Amniotic stem cell (primary cell): ENCODE measurements at places on chromosomes 12 and 14.

DNA sequence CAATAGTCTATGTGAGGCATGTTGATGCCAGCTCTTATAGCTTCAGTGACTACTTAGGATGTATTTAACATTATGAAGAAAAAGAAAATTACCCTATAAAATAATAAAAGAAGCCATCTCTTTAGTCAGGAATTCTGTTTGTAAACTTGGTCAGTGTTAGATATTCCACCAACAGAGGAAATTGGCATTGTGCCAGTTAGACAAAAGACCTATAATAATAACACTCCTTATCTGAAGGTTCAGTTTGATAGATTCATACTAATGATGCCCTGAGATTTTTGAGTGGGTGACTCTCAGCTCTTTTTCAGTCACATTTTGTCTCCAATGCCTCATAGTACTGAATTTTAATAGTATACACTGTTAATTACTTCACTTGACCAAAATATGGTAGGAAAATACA lies 6.6 kb downstream of the SYT10 start:
- DNase-seq: no peak

- DNase-seq: no peak
Observed at GRCh38 chr12:11729439-11730150, 80.1 kb downstream of the ETV6 start.

DNA sequence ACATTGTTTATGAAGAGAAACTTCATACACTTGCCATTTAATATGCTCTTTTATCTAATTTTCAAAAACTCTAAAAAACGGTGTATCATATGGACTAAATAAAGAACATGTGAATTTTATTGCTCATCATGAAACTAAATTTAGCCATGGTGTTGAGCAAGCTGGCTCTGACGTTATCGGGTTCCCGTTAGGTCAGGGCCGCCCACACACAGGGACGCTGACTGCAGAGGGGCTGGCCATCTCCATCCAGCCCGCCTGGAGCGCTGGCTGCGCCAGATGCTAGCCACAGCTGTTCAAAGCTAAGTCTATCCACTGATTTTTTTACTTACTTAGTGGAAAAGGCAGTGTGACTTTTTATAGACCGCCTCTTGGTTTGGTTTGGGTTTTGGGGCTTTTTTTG lies 36.5 kb upstream of the DYNC1H1 start:
- peak; percentile 91 for DNase-seq

DNA sequence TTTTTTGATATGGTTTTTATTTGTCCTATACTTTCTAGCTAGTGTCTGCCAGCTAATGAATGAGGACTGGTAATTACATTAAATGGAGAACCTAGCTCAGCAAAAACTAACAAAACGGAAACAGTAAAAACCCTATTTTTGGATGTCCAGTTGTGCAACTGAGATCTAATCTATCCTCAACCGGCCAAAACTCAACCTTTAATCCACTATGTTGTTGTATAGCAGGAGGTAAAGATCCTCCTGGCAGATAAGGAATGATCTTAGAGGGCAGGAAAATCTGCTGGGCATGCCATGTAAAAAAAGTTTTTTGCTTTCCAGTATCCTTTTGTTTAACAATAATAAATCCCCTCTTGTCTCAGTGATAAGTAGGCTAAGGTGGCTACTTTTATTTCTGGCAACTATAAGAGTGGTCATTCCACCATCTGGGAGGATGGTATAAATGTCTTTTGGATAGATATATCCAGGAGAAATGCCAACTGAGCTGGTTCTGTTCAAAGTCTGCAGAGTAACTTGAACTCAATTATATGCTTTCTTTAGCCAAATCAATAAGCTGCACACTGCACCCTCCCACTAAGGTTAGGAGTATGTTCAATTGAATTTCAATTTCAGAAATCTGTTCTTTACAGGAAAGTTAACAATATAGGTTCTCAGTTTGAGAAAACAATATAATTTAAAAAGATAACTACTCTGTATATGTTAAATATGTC lies 40.1 kb downstream of the WASHC3 start:
- DNase-seq: no peak

DNA sequence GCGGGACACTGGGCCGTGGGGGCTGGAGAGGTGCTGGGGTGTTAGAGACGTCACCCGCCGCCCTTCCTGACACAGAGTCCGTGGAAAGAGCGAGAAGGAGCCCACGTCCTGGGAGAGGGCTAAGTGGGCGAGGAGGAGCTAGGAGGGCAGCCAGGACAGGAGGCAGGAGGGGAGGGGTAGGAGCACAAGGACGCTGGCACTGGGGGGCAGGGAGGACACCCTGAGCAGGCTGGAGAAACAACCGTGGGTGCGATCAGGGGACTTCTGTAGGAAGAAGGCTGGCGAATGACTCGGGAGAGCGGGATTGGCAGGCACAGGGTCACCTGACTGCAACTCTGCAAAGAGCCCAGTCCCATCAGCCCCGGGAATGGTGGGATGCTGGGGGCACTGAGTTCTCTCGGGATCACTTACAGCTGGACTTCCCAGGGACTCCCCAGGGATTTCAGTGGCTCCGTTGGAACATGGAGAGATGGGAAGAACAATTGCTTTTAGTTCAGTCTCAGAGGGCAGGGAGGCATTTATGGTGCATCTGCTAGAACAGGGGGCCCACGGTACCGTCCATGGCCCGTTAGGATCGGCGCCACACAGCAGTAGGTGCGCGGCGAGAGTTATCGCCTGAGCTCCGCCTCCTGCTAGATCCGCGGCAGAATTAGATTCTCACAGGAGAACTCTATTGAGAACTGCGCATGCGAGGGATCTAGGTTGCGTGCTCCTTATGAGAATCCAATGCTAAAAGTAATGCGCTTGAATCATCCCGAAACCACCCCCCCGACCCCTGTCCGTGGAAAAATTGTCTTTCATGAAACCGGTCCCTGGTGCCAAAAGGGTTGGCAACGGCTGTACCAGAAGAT lies 24.3 kb downstream of the UBR7 start:
- no peak for DNase-seq

- no peak for DNase-seq
Observed at GRCh38 chr12:44863867-44864266, 12.2 kb downstream of the NELL2 start.

- DNase-seq: no peak
Observed at GRCh38 chr14:43647302-43647701, 859.8 kb downstream of the FSCB start.

DNA sequence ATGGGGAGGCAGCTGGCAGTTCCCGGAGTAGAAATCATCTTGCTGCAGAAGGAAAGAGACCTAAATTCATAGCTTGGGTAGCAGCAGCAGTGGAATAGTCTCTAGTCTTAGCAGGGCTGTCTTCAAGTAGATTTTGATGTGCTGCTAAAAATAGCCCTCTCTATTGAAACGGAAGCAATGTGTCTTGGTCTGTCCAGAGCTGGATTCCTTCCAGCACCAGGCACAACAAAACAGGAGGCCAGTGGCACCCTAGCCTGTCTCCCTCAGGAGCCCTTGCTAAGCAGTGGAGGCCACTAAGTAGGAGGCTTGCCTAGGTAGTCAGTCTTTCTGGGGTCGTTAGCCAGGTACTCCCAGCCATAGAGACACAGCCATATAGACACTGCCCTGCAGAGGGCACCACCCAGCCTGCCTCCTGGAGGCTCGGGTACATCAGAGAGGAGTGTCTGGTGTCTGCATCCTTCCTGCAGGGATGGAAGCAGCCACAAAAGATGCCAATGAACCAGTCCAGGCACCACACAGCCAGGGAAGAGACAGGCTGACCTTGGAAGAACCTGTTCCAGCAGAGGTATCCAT lies 97.5 kb downstream of the CRACR2A start:
- no peak for DNase-seq

DNA sequence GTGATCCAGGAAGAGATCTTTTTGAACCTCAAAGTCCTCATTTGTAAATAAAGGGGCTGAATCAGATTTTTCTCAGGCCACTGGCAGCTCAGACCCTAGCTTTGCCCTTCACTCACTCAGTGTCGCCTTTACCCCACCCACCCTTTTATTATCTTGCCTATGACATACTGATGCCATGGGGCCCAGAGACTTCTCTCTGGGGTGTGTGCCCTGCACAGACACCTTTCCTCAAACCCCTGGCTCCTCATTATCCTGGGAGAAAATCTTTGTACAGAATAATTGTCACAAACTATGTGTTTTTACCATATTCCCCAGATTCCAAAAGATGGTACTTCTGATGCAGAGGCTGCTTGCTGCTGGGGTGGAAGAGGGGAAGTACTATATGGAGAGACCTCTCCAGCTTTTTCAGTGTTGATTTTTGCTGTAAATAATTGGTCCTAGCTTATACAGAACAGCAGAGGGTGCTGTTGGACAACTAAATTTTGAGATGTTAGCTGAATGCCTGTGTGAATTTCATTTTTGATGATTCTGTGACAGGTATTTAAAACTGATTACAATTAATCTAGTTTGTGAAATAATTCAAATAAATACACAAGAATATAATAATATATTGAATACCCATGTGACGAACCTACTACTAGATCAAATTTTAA lies 53.9 kb upstream of the DCD start:
- DNase-seq: peak; percentile 12

DNA sequence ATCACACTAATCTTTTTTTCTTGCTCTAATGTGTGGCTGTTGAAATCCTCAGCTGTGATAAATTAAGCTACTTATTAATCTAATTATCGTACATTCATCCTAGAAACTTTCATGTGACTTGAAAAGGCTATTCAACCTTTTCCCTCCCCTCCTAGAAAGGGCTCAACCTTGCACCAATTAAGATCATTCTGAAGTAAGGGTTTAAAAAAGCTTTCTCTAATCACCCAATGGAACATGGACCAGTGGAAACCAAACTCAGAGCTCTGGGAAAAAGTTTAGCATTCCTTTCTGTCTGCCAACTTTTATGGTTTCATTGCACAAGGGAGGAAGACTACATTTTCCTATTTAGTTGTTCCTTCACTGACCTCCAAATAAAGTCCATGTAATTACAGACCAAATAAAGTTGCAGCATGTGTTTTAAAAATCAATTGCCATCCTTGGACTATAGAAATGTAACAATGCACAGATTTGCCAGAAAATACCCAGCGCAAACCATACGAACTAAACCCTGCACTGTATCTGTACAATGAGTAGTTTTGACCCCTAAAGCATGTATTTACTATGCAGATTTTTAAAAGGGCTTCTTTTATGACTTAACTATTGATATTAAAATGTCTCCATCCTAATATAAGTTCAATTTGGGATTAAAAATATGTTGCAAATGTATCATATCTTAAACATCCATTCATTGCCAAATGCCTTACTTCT lies 142.6 kb upstream of the OTX2 start:
- no peak for DNase-seq

- DNase-seq: no peak
Observed at GRCh38 chr14:36820901-36821300, 159.2 kb downstream of the PAX9 start.

DNA sequence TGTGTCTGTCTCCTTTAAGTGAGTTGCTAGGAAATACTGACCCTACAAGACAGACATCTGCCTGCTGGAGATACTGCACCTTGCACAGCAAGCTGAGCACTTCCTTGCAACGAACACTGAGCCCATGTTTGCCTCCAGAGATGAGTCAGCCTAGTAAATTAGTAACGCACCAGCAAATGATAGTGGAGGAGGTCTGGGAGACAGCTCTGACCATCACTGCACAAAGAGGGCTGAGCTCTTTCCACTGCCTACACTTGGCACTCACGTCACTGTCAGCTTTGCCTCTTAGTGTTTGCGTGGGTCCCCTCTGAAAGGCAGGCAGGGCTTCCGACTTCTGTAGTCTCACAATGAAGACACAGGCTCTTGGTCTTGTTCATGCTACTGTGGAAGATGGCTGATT lies 109.0 kb downstream of the APAF1 start:
- DNase-seq: peak; percentile 55

DNA sequence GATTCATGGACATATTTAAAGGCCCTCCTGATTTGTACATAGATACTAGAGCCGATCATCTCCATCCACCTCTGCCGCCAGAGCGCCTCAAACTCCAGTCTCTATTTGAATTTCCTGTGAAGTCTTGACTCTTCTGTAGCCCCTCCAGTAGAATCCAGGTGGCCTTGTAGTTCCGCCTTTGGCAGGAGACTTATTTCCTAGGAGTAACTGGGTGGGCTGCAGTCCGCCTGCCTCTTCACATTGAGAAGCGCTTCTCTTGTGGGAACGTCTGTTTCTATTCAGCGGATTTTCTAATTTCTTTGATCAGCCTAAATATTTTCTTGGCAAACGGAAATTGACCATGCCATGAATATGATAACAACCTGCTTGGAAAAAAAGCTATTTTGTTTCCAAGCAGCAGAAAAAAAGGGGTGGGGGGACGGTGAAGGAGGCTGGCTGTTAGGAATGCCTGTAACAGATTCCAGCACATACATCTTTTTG lies 9.0 kb upstream of the SIX1 start:
- DNase-seq: no peak

- DNase-seq: no peak
Observed at GRCh38 chr14:69014829-69015259, 35.7 kb upstream of the ACTN1 start.

GRCh38 chr14:43540948-43541347 lies 966.1 kb downstream of the FSCB start:
- DNase-seq: no peak

DNA sequence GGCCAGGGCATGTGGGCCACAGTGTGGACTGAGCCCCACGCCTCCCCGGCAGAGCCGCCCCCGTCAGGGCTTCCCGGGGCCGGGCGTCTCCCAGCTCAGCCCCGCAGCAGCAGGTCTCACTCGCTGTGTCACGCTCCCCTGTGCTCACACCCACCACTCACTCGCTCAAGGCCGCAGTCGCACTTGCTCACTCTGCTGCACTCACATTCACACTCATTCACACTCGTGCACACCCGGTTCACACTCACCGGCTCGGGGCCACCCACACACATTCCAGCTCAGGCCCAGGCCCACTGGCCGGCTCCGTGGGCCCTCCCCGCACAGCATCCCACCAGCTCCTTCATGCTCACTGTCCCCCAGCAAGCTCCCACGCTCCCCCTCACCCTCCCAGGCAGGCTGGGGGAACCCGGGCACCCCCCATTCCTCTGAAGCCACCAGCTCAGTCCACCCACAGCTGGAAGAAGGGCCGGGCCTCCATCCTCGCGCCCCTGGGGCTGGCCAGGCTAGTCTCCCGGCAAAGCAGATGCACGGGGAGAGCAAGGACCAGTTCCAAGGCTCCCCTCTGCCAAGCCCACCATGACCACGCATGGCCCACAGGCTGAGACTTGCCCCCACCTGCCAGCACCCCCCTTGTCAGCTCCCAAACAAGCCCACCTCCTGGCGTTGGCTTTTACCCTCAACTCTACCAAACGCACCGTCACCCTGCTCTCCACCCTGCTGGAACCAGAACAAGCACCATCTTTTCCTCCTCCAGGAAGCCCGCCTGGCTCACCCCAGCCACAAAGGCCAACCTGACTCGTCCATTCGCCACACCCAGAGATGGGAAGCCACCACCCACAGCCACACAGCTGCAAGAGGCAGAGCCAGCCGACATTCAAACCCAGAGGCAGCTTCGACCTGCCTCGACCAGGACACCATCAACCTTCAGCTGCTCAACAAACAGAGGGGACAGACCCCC lies 28.0 kb downstream of the NCOR2 start:
- no peak for DNase-seq
